ENCODE measurements at places on chromosomes 4 and X. TPM values are rescaled to one million over a fixed set of nuclear protein-coding genes. Genes with fewer than 3 reads are reported as not detected.

DNA sequence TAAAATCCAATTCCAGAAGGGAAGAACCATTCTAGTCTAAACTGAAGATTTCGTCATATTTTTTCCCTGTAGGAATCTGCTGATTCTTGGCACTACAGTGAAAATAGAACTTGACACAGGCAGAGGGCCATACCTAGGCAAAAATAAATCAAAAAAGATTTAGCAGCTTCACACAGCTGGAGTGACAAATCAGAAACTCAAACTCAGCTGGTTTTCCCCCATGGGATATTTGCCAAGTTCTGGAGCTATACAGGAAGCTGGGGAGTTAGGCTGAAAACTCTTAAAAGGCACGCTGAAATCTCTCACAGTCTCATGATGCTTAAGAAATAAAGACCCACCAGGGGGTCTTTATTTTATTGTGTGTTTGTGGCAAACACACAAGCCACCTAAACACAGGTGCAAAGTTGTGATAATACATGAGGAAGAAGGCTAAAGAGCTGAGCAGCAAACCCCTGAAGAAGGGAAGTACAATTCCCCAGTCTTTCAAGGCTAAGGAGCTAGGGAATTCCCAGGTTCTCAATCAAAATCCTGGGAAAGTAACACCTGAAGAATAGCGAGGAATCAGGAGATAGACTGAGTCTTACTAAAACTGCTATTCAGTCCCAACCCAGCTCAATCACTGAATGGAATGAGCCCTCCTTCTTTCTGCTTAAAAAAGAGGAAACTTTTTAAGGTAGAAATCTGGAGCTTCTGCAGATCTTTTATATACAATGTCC lies 32.1 kb upstream of the BEND2 start:
- DNase-seq, result no peak

DNA sequence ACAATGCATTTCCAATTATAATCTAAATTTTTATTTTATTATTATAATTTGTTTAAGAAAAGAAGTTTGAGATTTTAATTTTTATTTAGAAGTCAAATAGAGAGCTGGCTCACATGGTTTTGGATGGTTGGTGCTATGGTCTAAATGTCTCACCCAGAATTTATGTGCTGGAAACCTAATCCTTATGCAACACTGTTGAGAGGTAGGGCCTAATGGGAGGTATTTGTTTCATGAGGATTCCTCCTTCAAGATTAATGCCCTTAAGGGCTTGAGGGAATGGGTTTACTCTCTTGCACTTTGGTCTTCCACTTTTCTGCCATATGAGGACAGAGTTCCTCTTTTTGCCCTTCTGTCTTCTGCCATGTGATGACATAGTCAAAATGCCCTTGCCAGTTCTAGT lies 960.5 kb upstream of the IGFBP7 start:
- no peak for DNase-seq

GRCh38 chrX:121308276-121308805 lies 260.9 kb downstream of the GLUD2 start:
- no peak for DNase-seq

GRCh38 chr4:141429933-141430332 lies 206.4 kb upstream of the IL15 start:
- DNase-seq, result no peak

The MAP3K15 gene
- 2.1 TPM for total RNA-seq
